ENCODE measurements at places on chromosomes 2 and 18.

- no peak for DNase-seq
Measured at GRCh38 chr2:72289283-72289682, 141.6 kb upstream of the CYP26B1 start.

DNA sequence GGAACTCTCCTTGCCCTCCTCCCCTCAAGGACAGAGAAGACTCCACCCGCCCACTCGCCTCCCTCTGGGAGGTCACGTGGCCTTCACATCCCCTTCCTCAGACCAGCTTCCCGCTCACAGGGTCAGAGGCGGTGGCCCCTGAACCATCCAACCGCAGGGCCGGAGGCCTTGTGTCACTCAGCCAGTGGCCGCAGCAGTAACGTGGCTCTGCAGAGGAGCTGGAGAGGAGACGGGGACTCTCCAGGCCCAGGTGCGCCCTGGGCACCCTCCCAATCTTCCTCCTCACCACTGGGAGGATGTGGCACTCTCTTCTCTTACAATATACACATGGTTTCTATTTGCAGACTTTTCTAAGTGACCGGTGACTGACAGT lies 161.7 kb downstream of the TWIST2 start:
- DNase-seq: no peak

GRCh38 chr2:161901460-161901859 lies 172.6 kb downstream of the DPP4 start:
- DNase-seq: no peak

GRCh38 chr18:74508821-74509225 lies 12.7 kb downstream of the CNDP2 start:
- DNase-seq: no peak

GRCh38 chr2:162888652-162889051 lies 50.1 kb upstream of the KCNH7 start:
- peak; percentile 8 for DNase-seq

- DNase-seq: no peak
Measured at GRCh38 chr2:191341436-191341835, 96.2 kb downstream of the MYO1B start.
